ENCODE measurements at places on chromosomes 2 and 18.

- peak; percentile 72 for DNase-seq
Measured at GRCh38 chr18:9095297-9096006, 7.0 kb upstream of the NDUFV2 start.

DNA sequence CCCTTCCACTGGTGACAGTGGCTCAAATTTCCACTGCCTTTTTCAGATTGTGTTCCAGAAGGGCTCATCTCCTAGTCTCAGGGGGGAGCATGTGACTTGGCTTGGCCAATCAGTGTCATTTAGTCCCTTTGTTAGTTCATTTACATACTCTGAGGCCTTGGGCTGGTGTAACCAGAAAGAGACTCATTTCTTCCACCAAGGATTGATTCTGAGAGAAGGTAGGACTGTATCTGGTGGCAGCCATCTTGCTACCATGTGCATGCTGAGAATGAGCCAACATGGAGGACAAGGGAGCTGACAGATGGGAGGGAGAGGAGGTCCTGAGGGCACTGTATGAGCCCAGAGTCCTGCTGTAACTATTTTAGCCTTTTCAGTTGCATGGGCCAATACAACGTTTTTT is 191.7 kb downstream of the THSD7B start:
- no peak for DNase-seq

DNA sequence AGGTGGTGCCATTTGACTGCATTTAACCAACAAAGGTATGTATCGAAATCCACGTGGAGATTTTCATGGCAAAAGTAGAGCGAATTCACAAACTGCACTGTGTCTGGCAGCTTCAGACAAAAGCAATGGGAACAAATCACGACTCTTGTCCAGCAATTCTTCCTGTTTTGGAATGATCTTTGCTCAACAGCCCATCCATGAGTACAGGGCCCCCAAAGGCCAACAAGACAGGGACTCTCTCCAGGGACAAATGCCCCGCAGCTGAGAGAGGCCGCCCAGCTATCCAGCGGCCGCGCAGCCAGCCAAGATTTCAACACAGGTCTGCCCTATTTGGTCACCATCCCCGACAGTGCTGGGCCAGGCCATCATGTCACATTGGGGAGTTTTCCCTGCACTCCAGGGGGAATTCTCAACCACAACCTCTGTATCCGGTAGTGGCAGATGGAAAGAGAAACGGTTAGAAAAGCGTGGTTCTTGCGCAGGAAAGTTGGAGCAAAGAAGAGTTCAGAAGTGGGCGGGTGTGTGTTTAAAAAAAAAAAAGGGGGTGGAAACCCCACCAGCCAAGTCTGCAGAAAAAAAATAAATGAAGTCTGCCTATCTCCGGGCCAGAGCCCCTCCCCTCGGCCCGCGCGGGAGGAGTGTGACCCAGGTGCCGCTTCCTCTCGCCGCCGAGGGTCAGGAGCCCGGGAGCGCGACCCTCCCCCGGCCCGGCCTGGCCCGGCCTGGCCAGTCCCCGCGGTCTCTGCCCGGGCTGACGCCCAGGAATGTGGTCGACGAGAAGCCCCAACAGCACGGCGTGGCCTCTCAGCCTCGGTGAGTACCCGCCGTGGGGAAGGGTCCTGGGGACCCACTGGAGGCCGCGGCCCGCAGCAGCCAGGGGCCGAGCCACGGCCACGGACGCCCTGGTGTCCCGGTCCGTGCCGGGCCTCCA is at the start of gene GYPC:
TSS of gene GYPC (plus strand) at position 659 of the 931 bp plus-strand sequence. CDS start at position 765, 106 bp downstream.
- peak; percentile 98 for DNase-seq

GRCh38 chr2:11500702-11501303 is 33.0 kb upstream of the GREB1 start:
- DNase-seq = peak; percentile 10

DNA sequence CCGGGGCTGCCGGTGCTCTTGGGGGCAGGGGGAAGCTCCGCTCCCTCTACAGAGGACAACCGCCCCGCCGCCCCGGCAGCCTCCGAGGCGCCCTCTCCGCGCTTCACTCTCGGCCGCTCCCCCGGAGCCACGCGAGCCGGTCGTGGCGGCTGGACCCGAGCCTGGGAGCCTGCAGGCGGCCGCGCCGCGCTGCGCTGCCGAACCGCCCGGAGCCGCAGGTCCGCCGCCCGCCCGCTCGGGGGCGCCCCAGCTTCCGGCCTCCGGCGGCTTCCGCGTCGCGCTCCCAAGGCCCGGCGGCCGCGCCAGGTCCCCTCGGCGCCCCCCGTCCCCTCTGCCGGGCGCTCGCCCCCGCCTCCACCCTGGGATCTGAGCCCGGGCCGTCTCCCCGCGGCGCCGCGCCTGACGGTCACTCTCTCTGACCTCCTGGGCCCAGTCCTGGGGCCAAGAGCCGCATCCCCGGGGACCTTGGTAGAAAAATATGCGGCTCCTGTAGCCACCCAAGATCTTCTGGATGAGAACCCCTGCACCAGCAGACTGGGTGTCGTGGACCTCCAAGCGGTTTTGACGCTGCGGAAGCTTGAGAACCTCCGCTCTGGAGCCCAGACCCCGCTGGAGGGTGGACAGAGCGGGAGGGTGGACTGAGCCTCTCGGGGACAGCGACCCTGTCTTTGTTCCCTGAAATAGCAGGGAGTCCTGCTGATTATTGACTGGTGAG is 44.3 kb downstream of the SERTAD2 start:
- DNase-seq = peak; percentile 74

- no peak for DNase-seq
Measured at GRCh38 chr2:214807653-214808052, 1.8 kb downstream of the BARD1 start.

DNA sequence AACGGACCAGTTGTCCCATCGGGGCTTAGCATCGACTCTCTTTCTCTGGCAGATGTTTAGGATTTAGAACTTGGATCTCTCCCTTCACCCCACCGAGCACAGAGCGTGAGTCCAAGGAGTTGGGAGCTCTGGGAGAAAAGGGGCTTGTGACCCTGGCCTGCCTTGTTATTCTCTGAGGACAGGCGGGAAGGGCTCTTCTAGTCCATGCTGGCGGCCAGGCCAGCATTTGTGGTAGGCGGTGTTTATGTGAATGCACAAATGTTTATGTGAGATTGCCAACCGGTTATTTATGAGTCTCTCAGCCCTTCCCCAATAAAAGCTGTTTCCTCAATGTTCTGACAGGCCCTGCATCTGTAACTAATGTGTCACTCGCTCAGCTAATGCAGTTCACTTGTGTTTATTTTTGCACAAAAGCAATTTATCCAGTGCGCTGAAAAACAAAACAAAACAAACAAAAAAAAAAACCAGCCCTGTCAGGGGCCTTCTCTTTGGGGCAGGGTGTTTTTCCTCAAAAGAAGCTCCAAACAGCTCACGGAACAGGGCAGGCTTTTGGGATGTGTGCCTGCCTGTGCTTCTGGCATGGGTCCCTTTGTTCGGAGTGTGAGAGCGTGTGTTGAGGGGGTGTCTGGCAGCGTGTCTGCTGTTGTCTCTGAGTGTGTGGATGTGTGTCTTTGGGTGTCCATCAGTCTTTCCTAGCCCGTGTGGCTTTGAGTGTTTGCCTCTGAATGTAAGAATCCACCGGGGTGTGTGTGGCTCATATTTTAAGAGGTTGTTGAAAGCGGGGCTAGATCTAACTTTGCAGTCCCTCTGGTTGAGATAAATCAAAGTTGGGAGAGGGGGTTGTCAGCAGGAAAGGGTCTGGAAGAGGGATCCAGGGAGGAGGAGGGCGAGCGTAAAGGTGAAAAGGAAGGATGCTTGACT is 52.8 kb upstream of the HAAO start:
- no peak for DNase-seq

DNA sequence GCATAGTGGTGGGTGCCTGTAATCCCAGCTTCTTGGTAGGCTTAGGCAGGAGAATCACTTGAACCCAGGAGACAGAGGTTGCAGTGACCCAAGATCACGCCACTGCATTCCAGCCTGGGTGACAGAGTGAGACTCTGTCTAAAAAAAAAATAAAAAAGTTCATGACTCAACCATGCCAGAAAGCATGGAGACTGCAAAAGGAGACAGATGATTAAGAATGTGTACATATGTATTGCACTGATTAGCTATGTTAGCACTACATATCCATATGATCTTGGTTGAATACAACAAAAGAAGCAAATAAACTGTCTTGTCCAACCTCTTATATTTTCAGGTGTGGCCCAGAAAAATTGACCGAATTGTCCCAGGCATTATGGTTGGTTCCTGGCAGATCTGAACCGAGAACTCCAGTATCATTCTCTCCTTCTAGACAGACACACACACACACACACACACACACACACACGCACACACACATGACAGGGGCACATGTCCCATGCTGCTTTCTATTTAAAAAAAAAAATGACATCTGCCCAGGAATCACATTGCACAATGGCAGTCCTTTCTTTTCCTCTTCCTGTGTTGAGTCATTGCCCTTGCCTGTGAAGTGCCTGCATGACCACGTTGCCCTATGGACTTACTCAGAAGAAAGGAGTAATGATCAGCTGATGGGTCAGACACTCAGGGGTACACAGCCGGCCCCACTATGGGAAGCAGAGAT is 65.6 kb downstream of the MYCN start:
- peak; percentile 94 for DNase-seq

All from inflammatory macrophage treated with lipopolysaccharide for 4 hours (primary cell).